ENCODE measurements at places on chromosomes 3 and 15.

DNA sequence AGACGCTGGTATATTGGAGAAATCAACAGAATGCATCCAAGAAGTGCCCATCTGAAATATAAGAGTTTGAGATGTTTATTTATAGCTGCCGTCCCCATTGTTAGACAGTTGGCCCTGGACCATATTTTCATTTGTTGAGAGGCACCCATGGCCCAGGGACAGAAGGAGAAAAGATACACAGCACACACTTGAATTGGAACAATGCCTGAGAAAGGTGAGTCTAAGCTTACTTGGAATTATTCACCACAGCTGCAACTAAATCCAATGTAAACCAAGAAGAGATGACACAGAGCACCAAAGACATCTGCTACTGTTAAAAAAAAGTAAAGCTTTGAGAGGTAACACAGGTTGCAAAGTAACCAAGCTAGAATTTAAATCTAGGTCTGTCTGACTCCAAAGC lies 525.5 kb upstream of the NAALADL2 start:
- no peak for DNase-seq

- no peak for DNase-seq
Observed at GRCh38 chr3:73827725-73828211, 203.0 kb upstream of the PDZRN3 start.

- DNase-seq: no peak
Observed at GRCh38 chr3:133429063-133429462, 29.2 kb downstream of the BFSP2 start.

- no peak for DNase-seq
Observed at GRCh38 chr3:66467996-66468735, 32.7 kb downstream of the LRIG1 start.

DNA sequence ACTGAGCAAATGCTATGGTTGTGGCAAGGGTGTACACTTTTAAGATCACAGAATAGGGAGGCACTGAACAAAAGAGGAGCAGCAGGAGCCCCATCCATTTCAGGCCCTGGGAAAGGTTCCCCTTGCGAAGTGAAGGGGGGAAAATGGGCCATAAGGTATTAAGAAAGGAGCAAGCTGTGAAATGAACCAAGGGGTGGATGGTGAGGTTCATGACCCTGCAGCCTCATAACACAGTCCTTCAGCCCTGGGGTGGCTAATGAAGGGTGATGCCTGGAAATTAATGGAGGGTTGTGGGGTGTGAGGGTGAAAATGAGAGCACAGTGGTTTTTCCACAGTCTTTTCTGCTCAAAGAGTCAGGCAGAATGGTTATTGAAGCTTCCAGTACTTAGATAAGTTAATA lies 150.1 kb downstream of the PDZRN3 start:
- no peak for DNase-seq

- DNase-seq: no peak
Observed at GRCh38 chr3:177596248-177596815, 399.1 kb upstream of the TBL1XR1 start.

DNA sequence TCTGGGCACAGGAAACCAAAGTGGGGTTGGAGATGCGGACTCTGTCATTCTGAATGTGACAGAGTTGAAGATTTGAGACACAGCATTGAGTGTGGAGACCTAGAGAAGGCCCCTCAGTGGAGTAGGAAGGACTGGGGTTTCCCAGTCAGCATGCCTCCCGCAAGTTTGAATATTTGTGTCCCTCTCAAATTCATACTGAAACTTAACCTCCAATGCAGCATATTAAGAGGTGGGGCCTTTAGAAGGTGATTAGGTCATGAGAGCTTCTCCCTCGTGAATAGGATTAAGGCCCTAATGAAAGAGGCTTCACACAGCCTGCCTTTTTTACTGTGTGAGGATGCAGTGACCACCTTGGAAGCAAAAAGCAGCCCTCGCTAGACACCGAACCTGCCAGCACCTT lies 8.0 kb downstream of the HDDC3 start:
- DNase-seq: no peak

DNA sequence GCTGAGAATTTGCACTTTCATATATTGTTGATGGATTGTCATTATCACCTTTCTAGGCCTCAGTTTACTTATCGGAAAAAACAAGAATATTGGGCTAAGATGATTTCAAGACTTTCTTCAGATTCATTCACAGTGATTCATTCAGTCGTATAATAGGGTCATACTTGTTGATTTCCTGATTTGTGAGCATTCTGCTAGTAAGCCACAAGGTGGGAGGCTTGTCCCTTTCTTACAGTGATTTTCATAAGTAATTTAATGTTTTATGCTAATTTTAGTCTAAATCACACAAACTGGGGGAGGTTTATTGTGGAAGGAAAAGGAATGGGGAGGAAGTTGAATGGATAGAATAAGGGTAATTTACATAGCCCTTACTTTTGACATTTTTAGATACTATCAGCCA lies 126.8 kb upstream of the GOLGA6L4 start:
- no peak for DNase-seq

DNA sequence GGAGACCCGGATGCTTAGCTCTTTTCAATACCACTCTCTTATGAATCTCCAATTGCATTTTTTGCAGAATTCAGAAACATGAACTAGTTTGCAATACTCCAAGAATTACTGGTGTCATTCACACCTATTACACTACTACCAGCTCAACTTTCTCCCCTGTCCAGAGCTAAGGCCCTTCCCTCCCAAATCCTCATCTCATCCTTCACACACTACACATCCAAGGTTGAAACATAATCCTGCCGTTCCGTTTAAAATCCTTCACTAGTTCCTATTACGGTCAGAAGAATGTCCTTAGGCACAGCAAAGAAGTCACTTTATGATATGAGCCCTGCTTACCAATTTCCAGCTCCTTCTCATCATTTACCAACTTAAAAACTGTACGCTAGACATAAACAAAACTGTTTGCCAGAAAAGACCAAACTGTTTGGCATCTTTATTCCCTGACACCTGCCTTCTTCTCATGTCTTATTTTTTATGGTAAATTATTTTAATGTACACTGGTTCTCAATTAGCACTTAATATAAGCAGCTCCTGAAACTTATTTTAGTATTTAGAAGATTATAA lies 22.6 kb downstream of the TBL1XR1 start:
- no peak for DNase-seq
